NCI-H510A (cell line): ENCODE measurements at places on chromosomes 3 and 15.

GRCh38 chr15:87871731-87872320 is 384.7 kb downstream of the NTRK3 start:
- DNase-seq, result no peak

DNA sequence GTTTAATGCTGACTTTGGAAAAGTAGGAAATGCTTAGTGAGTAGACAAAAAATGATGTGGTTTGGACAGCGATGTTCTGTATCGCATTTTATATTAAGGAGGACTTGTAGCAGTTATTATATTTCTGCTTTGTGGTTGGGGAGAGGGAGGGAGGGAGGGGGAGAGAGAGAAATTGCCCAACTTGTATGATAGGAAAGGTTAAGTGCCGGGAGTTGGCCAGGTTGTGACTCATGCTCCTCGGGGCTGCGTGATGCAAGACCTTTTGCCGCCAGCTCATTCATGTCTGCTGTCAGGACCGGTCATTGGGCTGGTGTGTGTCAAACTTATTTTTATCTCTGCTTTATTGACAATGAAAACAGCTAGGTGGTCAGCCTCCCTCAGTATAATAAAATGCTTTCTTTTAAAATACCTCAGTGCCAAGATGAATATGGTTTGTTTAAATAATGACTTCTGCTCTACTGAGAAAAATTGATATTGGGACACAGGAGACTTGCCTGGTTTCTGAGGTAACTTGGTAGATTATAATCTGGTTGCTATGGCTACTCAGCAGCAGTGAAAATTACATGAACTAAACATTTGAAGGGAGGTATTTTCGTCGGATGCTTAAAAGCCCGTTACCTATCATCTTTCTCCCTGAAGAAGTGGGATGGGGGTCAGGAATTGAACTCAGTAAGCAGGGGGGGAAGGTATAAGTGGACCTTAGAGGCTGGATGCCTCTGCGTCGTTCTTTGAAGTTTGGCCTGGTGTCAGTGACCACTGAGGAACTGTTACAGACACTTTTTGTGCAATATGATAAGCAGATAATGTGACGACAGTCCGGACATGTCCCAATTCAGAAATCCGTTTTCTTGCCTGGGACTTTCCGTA is 90.7 kb downstream of the FNDC3B start:
- no peak for DNase-seq

DNA sequence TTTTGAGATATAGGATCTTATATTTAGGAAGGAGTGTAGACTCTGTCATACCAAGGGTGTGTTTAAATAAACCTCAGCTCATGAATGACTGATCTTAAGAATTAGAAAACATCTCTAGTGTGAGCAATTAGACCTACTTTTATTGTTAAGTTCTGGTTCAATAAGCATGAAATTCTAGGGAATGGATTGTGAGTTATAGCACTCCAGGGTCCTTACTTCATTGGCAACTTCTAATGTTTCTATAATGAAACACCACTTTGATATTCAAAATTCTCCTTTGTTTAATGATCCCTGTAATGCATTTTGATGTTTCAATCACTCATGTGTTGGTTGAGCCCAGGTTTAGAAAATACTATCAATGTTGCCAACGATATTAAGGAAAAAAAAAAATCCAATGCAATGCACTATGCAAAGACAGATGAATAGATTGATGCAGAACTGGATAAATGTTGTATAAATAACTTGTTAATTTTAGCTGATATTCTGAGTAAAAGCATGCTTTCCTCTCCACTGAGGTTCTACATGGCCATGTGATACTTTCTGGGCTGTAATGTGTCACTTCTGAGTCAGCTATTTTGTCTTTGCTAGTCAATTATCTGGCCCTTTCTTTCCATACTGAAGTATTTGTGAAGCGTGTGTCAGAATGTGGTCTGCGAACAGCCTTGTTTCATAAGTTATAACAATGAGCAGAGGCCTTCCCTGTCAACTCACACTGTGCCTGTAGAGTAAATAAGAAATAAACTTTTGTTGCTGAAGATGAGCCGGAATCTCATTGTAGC is 1035.9 kb downstream of the PLOD2 start:
- DNase-seq, result no peak

DNA sequence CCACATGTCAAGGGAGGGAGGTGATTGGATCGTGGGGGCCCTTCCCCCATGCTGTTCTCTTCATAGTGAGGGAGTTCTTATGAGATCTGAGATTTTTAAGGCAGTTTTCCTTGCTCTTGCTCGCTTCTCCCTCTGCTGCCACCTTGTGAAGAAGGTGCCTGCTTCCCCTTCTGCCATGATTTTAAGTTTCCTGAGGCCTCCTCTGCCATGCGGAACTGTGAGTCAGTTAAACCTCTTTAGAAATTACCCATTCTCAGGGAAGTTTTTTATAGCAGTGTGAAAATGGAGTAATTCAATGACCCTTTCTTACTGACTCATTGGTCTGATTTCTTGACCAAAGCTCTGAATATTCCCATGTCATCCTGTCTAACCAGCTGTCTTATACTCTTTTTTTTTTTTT is 484.4 kb upstream of the TPRG1 start:
- DNase-seq, result no peak

- DNase-seq, result no peak
These were observed 428.7 kb downstream of the TBC1D5 start for GRCh38 chr3:17313746-17314145.

DNA sequence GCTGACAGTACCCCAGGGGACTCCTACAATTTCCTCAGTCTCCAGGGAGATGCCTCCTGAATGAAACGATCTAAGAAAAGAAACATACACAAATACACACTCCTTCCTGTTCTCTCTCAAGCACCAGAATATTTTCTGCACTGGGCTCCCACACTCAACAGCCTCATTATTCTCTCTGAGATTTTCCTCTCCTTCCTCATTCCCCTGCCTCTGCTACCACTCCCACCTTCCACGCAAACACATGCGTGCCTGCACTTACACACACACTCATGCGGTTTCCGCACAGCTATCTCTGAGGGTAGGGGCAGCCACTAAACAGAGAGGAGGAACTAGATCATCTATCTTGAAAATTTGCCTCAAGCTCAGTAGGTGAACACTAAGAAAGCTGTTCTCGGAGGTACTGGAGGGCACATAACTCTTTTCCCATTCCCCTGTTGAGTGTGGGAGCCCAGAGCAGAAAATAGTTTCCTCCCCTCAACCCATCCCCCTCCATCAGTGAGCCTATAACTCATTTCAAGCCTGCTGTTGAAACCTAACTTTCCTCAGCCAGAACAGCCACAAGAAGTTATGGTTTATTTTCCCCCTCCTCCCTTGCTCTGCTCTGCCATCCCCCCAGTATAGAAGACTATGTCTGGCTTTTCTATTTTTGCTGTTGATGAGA is 30.5 kb upstream of the TIPARP start:
- no peak for DNase-seq

- DNase-seq, result no peak
These were observed 92.2 kb downstream of the C3orf70 start for GRCh38 chr3:185060655-185061054.

DNA sequence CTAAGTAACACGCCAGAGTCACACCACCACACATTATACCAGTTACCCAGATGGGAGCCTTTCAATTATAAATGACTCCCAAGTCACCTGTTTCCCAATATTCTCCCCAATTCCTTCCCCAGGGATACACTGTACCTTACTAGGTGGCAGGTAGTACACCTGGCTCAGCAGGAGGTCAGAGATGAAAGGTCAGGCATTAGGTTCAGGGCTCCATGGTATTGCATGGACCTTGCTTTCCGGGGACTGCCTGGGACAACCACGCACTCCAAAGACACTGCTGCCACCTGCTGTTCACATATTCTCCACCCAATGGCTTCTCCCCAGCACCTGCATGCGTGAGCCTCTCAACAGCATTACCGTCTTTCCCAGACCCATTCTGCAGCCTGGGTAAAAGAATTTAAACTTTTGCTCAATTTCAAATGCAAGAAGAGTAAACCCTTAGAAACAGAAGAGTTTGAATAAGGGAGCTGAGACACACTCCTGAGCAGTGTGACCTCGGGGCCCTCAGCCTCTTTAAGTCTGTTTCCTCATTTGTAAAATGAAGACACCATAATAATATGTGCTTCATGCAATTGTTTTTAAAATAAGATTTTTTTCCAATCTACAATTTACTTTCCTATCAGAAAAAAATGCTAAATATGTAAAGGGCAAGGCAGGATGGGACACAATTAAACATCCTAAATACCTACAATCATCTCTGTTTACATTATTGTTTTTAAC is 28.0 kb upstream of the LACTB start:
- DNase-seq, result peak; percentile 32

DNA sequence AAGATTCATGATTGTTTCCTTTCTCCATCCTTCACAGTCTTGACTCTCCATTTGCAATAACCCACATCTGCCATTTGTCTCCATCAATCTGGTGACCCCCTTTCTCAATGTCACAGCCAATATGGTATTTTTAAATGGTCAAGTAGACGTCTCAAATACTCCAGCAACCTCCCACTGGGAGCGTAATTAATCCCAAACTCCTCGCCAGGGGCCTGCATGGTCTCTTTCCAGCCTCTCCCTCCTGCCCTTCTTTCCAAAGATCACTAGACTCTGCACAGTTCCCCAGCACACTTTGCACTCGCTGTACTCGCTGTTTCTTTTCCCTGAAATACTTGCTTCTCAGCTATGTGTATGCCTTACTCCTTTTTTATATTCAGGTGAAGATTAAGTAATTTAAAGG is 115.3 kb downstream of the PLCH1 start:
- DNase-seq, result no peak

DNA sequence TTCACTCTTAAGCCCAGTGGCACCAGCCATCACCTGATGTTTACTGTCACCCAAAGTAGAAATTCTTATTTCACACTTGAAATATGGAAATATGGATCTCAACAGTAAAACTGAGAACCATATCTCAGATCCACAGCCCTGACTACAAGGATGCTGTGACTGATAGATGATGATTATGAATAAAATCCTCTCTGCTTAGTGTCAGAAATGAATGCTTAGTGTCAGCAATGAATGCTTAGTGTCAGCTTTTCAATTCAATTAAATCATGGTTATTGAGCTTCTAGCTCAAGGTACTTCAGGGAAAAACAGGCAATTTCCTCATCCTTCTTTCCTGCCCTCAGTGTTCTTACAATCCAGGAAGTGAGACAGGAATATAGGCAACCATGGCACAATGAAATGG is 392.3 kb downstream of the LSAMP start:
- no peak for DNase-seq

GRCh38 chr15:74259292-74259648 is 23.1 kb downstream of the CCDC33 start:
- no peak for DNase-seq

GRCh38 chr3:161640181-161640580 is 143.6 kb downstream of the OTOL1 start:
- DNase-seq, result no peak

DNA sequence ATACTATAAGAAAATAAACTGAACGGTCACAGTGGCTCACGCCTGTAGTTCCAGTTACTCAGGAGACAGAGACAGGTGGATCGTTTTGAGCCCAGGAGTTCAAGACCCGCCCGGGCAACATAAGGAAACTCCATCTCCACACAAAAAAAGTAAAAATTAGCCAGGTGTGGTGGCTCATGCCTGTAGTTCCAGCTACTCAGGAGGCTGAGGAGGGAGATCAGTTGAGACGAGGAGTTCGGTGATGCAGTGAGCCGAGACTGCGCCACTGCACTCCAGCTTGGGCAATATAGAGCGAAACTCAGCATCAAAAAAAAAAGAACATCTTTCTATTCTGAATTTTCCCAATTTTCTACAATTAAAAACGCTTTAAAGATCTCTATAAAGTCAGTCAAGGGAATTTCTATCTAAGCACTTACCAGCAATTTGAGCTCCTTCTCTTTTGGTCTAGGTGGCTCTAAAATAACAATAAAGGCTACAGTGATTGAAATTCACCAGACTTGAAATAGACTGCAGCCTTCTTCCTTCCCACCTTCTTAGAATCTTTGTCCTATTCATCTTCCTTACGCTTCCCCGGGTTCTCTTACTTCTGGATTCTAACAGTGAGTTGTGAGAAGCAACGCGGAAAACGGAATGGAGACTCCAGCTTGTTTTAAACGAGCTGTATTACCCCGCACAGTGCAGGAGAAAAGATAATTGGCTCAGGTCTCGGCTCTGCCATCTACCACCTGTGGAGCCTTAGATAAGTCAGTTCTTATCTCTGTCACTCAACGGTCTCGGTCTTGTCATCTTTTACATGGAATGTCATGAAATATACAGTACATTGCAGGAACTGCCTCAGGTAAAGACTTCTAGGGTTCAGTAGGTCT is 812 bp upstream of the SEC62 start:
- peak; percentile 20 for DNase-seq
